ENCODE measurements at places on chromosomes 16 and 17.

- no peak for DNase-seq
Measured at GRCh38 chr17:20010099-20010863, 1.1 kb downstream of the SPECC1 start.

DNA sequence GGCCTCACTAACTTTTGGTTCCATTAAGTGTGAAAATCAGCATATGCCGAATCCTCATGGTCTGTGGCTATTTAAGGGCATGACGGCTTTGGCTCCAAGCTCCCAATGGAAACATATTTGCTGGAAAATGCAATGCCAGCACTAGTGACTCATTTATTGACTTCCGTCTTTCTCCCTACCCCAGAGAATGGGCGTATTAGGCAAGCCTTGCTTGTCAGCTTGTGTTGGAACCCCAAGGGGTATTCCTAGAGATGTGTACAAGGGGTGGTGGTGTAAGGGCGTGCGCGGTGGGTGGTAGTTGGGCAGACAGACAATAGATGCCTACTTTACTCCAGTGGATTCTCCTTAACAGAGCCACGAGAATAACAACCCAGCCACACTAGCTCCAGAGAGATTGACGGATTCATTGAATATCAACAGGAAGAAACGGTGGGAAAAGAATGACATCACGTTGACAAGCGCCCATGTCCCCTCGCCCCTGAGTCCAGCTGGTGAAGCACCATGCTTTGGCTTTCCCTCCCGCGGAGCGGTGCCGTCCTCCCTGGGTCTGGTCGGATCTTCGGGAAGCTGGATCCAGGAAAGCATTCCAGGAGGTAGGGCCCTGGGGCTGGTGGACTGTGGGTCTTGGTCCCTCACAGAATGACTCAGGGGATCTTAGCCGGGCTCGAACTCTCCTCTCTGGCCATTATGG lies 10.3 kb downstream of the CD300LB start:
- no peak for DNase-seq

- no peak for DNase-seq
Measured at GRCh38 chr16:6672507-6672906, 660.1 kb upstream of the RBFOX1 start.

DNA sequence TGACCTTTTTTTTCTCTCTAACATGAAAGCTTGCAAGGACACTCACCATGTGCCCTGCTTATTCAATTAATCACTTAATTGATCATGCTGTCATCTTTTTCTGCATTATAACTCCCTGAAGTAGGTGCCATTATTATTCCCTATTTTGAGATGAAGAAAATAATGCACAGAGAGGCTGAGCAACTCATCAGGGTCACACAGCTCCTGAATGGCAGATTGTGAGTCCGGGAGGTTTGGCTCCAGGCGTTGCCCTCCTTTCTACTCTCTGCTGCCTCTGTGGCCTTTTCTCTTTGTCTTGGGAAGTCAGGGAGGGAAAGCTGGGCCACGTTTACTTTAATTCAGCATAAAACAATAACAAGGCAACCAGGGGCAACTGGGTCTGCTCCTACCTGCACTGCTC lies 17.2 kb upstream of the N4BP1 start:
- DNase-seq, result no peak

GRCh38 chr17:59769887-59770286 lies 62.4 kb downstream of the VMP1 start:
- no peak for DNase-seq

GRCh38 chr17:77429369-77429968 lies 288.7 kb downstream of the SEC14L1 start:
- DNase-seq, result no peak

DNA sequence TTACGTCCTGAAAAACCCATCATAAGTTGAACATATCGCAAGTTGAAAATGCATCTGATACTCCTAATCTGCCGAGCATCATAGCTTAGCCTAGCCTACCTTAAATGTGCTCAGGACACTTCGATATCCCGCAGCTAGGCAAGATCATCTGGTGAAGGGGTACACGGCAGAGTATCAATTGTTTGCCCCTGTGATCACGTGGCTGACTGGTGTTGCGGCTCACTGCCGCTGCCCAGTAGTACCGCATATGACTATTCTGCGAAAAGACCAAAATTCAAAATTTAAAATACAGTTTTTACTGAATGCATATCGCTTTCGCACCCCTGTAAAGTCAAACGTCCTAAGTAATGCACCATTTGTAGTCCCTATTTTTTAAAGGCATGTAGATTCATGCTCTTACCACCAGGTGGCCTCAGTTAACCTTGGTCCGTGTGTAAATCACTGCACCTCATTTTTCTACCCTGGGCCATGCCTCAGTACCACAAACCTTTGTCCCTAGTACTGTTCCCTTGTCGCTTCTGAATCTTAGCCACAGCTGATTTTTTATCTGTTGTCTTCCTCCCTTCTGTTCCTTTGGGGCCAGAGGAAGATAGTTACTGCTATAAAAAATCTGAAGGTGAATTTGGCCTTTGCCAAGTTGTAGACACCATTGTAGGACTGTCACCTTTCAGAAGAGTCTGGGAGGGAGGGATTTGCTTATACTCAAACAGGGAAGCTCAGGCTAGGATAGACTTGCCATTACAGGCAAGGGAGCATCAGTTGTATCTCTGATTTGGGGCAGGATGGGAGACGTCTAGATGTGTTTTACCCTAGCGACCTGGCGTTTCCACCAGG lies 34.4 kb downstream of the WWP2 start:
- DNase-seq, result no peak

DNA sequence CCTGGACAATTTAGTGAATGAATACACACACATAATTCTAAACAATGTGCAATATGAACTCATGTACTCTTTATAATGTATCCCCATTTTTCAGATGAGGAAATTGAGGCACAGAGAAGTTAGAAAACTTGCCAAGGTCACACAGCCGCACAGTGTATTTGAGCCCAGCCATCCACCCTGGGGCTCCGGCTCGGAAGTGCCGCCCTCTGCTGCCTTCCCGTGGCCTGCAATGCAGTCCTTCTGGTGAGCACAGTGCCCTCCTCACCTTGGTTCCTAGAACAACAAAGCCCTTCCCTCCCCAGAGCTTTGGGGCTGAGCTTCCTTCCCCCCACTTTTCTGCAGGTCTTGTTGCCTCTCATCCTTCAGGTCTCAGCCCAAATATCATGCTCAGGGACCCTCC lies 63.7 kb downstream of the C16orf78 start:
- no peak for DNase-seq

DNA sequence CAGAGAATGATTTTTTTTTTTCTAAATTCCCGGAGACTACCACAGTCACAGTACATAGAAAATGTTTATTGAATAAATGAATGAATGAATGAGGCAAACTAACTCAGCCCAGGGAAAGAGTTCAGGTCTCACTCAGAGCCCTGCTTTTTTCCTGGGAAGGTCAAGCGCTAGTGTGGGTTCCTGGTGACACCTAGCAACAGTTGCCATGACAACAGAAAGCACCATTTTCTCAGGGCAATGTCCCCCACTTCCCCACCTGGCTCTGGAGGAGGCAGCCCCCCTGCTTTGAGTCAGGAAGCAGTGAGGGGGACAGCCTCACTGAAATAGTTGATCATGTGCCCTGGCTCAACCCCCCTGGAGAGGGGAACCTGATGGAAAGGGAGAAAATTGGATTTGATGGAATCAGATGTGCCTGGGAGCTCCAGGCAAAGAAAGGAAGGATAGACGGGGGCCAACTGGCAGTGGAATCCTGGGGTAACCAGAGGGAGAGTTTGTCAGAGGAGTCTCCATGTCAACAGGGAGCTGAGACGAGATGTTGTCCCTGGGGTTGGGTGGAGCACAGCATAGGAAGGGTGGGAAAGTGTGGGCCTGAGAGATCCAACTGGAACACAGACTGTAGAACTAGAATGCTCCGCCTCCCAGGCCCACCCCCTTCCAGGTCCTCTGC lies 242.2 kb upstream of the CCL2 start:
- no peak for DNase-seq

DNA sequence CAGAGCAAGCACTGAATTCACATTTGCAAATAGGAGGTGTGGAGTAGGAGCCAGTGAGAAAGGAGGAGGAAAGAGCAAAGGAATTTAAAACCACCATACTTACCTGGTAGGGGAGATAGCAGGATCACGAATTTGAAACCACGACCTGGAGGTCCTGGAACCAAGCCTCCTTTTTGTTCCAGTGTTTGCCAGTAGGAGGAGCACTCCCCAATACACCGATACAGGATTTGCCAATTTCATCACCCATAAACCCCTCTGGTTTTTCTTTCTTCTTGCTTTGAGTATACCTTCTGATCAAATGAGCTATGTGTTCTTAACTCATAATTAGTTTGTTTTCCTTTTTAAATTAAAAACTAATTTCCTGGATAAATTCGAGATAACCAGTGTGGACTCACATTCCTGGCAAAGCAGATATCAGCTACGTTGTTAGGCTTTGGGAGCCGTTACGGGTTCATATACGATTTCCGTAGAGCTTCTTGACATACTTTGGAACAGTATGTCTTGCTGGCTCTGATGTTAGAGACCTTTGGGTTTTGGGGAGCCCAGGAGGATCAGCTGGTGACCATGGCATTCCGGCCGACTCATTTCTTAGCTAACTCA lies 22.7 kb downstream of the BCO1 start:
- DNase-seq, result peak; percentile 23

- DNase-seq, result no peak
Measured at GRCh38 chr16:50253514-50253910, 12.8 kb upstream of the ADCY7 start.

DNA sequence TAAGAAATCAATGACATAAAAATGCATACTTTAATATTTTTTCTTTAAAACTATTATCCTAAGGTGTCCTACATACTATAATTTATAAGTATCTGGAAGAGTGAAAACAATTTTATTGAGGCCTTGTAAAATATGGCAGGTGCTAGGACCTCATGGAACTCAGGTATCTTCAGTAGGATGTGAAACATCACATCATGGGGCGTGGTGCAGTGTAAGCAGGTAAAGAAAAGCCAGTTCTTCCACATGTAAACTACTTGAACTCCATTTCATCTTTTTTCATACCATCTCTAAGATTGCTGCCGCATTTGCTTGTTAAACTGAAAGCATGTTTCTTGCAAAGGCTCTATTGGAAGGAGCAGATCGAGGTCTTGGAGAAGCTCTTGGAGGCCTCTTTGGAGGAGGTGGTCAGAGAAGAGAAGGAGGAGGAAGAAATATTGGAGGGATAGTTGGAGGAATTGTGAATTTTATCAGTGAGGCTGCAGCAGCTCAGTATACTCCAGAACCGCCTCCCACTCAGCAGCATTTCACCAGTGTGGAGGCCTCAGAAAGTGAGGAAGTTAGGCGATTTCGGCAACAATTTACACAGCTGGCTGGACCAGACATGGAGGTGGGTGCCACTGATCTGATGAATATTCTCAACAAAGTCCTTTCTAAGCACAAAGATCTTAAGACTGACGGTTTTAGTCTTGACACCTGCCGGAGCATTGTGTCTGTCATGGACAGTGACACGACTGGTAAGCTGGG lies at the start of gene CAPNS2:
Gene CAPNS2, plus strand, starts transcription at position 253 of the 744 bp plus-strand sequence. Its CDS starts 73 bp downstream, at position 326.
- no peak for DNase-seq

- DNase-seq, result no peak
Measured at GRCh38 chr17:30550512-30551273, 73.5 kb downstream of the GOSR1 start.

- DNase-seq, result no peak
Measured at GRCh38 chr17:28700830-28701492, 10.7 kb downstream of the PROCA1 start.

DNA sequence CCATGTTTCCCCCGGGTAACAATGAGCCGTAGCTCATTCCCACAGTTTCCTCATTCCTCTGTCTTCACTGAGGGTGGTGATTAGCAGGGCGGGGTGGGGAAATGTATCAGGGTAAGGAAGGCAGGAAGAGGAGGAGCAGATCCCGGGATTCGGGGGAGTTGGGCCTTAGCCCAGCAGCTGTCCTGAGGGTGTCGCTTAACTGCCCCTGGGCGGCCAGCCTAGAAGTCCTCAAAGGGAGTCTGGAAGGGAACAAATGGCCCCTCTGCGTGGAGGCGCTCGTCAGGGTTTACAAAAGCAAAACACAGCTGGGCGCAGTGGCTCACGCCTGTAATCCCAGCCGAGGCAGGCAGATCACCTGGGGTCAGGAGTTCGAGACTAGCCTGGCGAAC lies 14.3 kb downstream of the MLYCD start:
- no peak for DNase-seq

DNA sequence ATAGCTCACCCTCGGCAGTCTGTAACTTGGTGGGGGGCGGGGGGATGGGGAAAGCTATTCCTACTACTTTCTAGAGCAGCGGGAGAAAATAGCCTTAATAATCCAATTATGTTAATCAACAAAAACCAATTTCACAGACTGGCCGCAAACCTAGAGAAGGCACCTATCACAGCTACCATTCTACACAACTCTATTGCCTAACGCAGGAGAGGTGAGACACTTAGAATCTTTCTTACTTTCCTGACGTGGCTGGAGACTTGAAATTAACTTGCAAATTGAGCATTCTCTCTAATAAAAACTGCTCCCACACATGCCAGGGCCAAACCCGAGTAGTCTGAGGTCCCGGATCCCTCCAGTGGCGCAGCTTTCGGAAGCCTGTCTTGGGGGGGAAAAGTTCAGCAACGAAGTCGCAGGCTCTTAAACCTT lies 794 bp downstream of the SMG6 start:
- DNase-seq, result no peak

GRCh38 chr17:67521775-67522069 lies 144.6 kb downstream of the PITPNC1 start:
- DNase-seq, result no peak

GRCh38 chr17:57552114-57552624 lies 192.9 kb downstream of the CCDC182 start:
- DNase-seq, result peak; percentile 43

GRCh38 chr17:6699997-6700947 lies 12.9 kb downstream of the SLC13A5 start:
- DNase-seq, result no peak

GRCh38 chr16:86484240-86484639 lies 26.1 kb upstream of the FOXF1 start:
- no peak for DNase-seq

Measured in CD4-positive, alpha-beta T cell (primary cell).